Karpas-422 (cell line): ENCODE measurements at places on chromosomes 1 and 21.
A peak's percentile ranks its signal among the peaks of the same experiment; 100 is the strongest.

DNA sequence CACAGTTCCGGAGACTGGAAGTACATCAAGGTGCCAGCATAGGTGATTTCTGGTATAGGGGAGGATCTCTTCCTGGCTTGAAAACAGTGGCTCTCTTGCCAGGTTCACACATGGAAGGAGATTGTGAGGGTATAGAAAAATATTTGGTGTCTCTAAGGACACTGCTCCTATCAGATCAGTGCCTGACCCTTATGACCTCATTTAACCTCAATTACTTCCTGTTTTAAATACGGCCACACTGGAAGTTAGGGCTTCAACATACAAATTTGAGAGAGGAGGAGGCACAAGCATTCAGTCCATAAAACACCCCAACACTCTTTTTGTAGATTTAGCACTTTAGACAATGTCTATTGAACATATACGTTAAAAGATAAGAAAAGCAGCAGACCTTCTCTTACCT is 37.0 kb downstream of the COL6A1 start:
- no peak for DNase-seq

- DNase-seq = no peak
Observed at GRCh38 chr1:214018386-214019268, 30.9 kb downstream of the PROX1 start.

GRCh38 chr1:27611450-27611849 is 7.5 kb upstream of the AHDC1 start:
- DNase-seq = no peak

DNA sequence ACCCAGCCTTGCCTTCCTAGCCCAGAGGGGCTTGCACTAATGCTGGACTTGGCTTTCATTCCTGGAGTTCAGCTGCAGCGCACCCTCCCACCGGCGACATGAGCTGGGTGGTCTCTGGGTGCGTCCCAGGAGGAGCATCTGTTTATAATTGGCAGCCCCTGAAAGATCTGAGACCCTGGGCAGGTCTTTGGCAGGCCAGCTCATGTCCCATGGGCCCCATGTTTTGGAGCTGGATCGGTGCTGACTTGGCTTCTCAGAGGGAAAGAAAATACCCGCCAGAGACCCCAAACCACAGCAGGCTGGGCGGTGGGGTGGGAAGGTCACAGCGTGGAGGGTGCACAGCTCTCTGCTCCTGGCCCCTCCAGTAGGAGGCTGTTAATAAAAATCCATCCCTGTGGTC is 29.3 kb downstream of the DHRS3 start:
- no peak for DNase-seq

GRCh38 chr21:45322231-45322959 is 34.7 kb upstream of the POFUT2 start:
- DNase-seq = no peak

GRCh38 chr1:58545591-58546519 is 671 bp downstream of the OMA1 start:
- DNase-seq = peak; percentile 93

GRCh38 chr1:22341791-22342605 is 109.7 kb upstream of the ZBTB40 start:
- DNase-seq = no peak

DNA sequence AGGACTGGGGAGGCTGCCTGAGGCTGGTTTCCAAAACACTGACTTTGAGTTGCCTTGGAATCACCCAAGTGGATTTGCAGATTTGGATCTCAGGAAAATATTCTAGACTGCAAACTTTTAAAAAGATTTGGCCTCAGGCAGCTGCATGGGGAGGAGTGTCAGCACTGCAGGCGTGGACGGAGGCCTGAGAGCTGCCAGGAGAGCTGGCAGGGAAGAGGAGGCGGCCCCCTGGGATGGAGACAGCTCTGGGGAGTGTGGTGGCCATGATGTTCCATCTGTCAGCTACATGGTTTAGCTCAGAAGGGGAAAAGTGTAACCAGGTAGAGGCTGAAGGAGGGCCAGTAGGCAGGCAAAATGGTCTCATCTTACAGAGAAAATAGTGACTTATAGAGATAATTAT is 72.1 kb downstream of the VPS26C start:
- no peak for DNase-seq

- DNase-seq = no peak
Observed at GRCh38 chr1:177864538-177865305, 105.1 kb downstream of the SEC16B start.

- no peak for DNase-seq
Observed at GRCh38 chr1:26163684-26164035, 4.8 kb downstream of the FAM110D start.

DNA sequence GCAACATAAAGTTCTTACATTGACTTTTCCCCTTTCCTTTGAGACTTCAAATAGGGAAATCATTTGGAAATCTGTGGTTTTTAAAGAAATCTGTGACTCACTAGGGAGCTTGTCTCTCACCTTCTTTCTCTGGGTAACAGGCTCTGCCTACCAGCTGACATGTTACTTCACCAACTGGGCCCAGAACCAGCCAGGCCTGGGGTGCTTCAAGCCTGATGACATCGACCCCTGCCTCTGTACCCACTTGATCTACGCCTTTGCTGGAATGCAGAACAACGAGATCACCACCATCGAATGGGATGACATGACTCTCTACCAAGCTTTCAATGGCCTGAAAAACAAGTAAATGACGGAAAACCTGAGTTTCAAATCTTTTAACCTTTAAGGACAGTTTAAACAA is 9.2 kb upstream of the CHIA start:
- DNase-seq = no peak

- no peak for DNase-seq
Observed at GRCh38 chr1:160261556-160261892, 825 bp downstream of the DCAF8 start.

GRCh38 chr1:148160048-148160342 is 7.9 kb upstream of the NBPF11 start:
- DNase-seq = no peak

DNA sequence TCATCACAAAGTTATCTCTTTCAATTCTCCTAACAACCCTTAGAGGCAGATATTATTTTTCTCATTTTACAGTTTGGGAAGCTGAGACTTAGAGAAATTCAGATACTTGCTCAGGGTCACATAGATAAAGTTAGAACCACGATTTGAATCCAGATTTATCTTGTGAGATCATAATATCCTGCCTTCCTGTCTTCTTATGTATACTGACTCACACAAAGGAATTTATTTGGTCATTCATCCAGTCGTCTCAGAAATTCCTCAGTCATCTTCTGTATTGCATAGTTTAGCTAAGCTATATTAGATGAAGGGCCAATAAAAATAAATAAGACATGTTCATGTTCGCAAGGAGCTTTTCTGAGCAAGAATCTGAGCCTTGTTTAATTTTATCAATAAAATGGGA is 35.8 kb upstream of the RUNX1 start:
- no peak for DNase-seq
